ENCODE measurements at places on chromosomes 16 and 17.

DNA sequence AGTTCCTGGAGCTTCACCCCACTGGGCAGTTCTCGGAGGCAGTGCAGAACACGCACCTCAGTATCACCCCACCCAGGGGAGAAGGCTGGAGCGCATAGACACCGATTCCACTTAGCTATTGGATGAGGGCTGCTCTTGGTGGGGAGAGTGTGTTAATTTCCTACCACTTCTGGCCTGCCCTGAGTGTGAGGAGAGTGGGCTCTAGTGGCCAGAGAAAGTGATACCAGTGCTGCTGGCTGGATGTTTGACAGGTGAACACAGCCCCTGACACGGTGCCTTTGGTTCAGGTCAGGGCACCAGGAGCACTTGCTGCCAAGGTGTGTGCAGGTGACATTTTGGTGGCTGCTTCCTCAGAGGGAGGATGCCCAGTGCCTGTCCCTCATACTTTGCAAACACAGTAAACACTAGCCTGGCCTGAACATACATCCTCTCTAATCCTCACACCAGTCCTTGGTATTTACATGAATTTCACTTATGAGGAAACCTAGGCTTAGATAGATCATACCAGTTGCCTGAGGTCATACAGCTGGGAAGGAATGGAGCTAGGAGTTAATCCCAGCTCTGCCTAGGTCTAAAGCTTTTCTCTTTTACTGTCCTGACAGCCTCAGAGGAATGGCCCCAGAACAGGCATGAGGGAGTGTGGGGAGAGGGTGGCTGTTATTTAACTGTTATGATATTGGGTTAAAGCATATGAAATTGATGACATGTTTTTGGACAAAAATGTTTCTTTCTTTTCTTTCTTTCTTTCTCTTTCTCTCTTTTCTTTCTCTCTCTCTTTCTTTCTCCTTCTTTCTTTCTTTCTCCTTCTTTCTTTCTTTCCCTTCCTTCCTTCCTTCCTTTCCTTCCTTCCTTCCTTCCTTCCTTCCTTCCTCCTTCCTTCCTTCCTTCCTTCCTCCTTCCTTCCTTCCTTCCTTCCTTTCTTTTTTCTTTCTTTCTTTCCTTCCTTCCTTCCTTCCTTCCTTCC, 21.0 kb upstream of the ITGAX start:
- no peak for DNase-seq

GRCh38 chr16:81099958-81100357, 3.8 kb upstream of the GCSH start:
- DNase-seq: no peak

DNA sequence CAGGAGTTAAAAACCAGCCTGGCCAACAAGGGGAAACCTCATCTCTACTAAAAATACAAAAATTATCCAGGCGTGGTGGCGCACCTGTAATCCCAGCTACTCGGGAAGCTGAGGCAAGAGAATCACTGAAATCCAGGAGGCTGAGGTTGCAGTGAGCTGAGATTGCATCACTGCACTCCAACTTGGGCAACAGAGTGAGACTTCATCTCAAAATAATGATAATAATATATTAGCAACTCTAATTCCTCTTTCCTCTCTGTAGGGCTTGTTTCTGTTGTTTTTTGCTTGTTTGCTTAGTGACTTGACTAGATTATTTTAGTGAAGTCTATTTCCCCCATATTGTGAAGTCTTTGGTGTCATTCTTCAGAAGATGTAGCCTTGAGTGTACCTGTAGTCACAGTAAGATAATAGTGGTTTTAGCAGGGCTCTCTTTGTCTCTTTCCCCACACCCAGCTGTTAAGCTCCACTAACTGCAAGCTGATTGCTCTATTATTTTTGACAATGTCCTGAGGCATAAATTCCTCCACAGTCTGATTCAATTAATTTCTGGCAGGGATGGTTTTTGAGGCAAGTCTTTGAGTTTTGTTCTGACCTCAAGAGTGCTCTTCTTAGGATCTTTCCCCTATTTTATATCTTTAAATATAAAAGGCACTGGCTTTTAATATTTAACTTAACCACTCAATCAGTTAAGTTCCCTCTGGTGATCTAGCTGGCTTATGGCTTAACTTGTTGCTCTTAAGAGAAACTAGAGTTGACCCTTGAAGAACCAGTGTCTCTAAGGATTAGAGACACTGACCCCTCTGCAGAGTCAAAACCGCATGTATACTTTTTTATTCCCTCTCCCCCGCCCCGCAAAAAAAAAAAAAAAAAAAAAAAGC, 18.6 kb upstream of the TNFSF12 start:
- no peak for DNase-seq

- DNase-seq: no peak
Observed at GRCh38 chr16:1215574-1216295, 9.3 kb downstream of the TPSG1 start.

GRCh38 chr16:87615621-87616041, 13.3 kb downstream of the JPH3 start:
- DNase-seq: no peak

- DNase-seq: no peak
Observed at GRCh38 chr16:14186007-14186794, 115.1 kb downstream of the MRTFB start.

DNA sequence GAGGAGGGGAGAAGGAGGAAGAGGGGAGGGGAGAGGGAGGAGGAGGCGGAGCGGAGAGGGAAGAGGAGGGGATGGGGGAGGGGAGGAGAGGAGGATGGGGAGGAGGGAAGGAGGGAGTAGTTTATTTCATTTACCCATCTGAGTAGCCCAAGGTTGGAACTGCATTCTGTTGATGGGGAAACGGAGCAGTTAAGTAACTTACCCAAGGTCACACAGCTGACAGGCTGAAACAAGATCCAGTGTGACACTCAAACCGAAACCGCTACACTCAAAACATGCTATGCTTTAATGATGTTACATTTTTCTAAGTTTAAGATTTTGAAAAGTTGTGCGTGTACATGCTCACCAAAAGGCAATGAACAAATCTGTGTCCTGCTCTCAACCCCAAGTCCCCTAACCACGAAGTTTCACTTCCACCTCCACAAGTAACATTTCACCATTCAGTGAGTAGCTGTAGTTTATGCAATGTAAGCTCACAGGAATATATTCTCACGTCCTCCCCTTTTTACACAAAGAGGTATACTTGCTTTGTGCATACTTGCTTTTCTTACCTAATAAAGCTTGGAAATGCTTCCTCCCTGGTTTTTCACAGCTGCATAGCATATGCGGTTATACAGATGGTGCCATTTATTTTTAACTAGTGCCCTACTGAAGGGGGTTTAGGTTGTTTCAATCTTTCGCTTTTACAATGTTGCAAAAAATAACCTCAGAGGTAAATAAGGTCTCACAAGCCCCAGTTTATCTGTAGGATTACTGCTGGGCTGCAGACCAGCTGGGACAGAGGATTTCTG, 275.3 kb downstream of the PARN start:
- no peak for DNase-seq

DNA sequence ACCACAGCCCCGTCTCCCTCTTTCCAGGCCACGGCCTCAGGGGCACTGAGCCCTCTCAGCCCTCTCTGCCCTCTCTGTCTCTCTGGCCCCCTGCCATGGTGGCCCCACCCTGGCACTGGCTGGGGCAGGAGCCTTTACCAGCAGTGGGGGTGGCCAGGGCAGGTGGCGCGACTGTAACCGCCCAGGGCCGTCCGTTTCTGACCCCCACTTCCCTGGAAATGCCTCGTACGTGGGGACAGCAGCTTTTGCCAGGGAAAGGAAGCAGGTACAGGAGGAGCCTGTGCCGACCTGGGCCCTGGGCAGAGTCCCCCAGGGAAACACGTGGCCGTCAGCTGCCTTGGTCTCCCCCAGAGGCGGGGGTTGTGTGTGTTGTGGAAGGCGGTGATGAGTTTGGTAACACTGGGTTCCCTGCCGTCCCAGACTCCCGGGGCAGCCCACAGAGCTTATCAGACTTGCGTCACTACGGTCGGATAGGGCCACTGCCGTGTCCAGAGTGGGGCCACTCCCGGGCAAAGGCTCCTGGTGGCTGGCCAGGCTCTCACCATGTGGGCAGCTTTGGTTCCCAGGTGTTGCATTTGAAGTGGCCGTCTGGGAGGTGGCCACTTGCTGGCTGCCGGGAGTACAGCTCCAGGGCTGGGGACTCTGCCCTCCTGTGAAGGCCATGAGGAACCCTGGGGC, 249.3 kb upstream of the CIBAR2 start:
- no peak for DNase-seq

DNA sequence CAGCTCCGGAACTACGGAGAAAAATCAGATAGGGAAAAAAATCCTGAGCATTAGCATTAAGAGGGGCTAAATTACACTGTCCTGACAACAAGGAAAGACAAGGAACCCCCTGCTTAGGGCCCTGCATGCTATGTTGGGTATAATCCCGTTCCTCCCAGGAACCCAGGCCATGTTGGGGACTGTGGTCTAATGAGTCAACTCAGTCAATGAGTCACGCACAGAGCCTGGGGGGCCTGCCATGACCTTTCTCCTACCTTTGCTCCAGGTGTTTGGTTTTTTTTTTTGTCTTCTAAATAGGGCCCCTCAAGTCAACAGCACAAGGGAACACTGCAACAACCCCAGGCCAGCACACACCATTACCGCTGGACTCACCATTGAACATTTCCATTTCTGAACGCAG, 8.9 kb upstream of the ZNF200 start:
- no peak for DNase-seq

DNA sequence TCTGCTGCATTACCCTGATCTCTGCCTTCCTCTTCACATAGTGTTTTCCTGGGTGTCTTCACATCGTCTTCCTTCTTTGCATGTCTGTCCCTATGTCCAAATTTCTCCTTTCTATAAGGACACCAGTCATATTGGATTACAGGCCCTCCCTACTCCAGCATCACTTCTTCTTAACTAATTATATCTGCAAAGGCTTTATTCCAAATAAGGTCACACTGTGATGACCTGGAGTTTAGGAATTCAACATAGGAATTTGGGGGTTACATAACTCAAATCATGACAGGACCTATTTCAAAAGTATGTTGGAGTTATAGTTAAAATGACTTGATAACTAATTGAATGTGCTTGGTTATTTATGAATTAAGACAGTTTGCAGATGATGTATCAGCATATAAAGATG, 490.5 kb upstream of the ERCC4 start:
- DNase-seq: no peak

DNA sequence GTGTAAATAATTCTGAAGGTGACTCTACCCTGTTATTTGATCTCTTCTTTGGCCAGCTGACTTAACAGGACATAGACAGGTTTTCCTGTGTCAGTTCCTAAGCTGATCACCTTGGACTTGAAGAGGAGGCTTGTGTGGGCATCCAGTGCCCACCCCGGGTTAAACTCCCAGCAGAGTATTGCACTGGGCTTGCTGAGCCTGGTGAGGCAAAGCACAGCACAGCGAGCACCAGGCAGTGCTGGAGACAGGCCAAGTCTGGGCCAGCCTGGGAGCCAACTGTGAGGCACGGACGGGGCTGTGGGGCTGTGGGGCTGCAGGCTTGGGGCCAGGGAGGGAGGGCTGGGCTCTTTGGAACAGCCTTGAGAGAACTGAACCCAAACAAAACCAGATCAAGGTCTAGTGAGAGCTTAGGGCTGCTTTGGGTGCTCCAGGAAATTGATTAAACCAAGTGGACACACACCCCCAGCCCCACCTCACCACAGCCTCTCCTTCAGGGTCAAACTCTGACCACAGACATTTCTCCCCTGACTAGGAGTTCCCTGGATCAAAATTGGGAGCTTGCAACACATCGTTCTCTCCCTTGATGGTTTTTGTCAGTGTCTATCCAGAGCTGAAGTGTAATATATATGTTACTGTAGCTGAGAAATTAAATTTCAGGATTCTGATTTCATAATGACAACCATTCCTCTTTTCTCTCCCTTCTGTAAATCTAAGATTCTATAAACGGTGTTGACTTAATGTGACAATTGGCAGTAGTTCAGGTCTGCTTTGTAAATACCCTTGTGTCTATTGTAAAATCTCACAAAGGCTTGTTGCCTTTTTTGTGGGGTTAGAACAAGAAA, 5.1 kb downstream of the STH start:
- DNase-seq: no peak

All from central memory CD8-positive, alpha-beta T cell (primary cell).